Activated CD4-positive, alpha-beta T cell treated with anti-CD3 and anti-CD28 coated beads for 48 hours (primary cell): ENCODE measurements at places on chromosomes 4 and X.

- no peak for DNase-seq
Observed at GRCh38 chr4:98421111-98421510, 159.9 kb downstream of the RAP1GDS1 start.

DNA sequence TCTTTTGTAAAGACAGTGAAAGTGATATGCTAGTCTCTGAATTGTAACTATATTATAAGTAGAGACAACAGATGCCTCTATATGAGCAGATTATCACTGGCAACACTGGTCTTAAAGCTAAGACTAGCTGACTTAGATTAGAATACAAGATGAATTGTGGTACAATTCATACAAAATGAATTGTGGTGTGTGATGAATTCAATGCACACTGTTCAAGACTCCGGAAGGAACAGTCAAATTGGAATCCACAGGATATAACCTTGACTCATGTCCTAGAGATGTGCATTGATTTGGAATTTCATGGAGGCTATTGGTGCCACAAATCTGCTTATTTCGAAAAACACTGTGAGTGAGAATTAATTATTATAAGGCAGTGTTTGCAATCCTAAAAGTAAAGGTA is 701.8 kb downstream of the PCDH7 start:
- DNase-seq, result no peak

- no peak for DNase-seq
Observed at GRCh38 chrX:81377329-81377728, 175.4 kb downstream of the SH3BGRL start.

- DNase-seq, result no peak
Observed at GRCh38 chr4:138658518-138658917, 357.1 kb upstream of the NOCT start.

DNA sequence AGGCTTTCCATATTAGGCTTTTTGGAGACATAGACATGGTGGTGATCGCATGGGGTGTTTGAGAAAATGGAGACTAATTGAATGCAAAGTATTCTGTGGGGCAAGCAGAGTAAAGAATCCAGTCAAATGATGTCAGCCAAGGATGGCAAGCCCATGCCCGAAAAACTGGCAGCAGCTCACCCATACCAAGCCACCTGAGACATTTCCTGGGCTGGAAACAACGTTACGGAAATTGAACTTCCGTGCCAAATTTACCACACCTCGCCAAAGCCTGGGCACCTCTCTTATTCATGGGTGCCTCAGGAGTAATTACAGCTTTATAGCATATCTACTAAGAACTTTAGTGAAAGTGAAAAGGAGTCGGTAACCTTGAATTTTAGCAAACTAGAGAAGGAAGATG is 166.4 kb downstream of the CBR4 start:
- DNase-seq, result no peak

DNA sequence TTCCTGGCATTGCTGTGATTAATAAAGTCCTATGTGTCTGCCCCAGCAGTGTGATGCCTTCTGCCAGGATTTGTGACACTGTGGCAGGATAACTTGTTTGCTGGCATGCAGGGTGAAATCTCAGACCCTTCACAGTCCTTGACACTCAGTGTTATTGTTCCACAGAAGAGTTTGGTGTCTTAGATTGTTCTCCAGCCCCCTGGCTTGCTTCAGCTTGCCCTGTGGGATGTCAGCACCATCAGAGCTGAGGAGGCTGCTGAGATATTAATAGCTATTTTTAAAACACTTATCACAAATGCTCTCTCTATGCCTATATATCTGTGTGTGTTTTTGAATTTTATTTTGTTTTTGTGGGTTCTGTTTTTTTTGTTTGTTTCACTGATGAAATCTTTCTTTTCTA is 136.9 kb downstream of the TSPAN5 start:
- DNase-seq, result no peak

DNA sequence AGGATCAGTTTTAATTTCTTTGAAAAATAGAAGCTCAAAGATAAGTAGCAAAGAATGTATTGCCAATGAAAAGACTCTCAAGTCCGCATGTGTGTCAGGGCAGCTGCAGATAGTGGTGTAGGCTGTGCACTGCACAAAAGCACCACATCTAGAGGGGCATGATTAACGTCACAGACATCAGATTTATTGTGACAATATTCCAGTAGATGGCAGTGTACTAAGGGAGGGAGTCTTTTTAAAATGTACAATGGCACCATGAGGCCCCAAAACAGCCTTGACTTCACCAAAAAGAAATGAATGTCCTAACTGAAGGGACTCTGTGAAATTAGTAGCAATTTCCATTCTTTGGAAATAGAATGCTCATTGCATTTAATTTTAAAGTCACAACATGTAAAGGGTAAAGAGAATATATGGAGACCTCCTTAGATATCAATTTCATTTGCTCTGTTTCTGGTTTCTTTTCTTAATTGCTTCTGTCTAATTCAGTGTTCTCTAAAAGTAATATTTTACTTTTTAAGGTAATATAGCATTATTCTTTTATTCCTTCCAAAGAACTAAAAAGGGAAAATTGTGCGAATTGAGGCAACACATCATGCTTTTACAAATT is 98.4 kb downstream of the ZNF827 start:
- peak; percentile 30 for DNase-seq

- no peak for DNase-seq
Observed at GRCh38 chr4:165715989-165716388, 157.0 kb upstream of the TLL1 start.

DNA sequence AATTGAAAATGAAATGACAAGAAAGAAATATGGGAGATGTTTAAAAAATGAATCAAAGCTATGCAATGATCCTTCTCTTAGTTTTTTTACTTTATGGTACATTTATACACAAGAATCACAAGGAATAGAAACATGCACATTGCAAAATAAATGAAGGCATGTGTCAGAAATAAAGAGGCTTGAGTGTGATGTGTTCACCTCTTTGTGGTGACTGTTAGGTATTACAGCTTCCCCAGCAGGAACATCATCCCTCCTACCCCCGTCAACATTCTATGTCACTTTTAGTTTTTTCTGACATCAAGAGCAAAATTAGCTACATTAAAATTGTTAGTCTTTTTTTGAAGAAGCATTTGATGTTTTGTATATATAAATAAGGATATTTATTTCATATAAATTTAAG is 214.8 kb downstream of the SLC4A4 start:
- no peak for DNase-seq

GRCh38 chr4:31595496-31595895 is 875.3 kb downstream of the PCDH7 start:
- DNase-seq, result no peak

DNA sequence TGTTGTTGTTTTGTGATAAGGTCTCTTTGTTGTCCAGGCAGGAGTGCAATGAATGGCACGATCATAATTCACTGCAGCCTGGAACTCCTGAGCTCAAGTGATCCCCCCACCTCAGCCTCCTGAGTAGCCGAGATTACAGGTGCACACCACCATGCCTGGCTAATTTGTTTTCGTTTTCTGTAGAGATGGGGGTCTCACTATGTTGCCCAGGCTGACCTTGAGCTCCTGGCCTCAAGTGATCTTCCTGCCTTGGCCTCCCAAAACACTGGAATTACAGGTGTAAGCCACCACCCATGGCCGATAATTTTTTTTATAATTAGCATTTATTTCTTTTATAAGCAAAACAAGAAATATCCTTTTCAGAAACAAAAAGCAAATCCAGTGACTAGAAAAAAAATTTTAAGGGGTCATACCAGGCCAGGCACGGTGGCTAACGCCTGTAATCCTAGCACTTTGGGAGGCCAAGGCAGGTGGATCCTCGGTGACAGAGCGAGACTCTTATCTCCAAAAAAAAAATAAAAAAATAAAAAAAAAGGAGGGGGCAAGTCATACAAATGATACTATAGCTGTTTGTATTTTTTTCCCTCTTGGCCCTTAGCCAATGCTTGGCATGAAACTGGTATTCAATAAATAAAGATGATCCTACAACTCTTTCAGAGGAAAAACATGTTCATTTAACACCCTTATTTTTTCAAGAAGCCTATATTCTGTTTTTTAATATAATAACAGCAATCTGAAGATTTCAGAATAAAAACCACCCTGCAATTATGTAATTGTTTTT is 3.4 kb downstream of the PLAC8 start:
- DNase-seq, result no peak

DNA sequence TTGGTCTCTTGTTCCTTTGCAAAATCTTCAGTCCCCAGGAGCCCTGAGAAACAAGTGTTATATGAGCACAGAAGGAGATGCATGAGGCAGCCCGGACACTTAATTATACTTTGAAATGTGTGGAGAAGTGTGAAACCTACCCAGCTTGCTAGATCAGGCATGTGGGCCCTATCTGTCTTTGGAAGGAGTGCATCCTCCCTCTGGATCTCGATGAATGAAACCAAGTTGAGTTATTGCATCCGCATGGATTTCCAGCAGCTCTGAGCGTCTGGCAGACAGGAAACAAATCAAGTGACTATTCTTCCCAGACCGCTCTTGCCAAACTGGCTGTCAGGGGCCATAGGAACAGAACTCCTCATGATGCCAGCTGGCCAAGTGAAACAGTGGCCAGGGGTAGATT is 19.6 kb upstream of the SOWAHD start:
- no peak for DNase-seq

GRCh38 chr4:3112609-3113469 is 38.4 kb downstream of the HTT start:
- no peak for DNase-seq

DNA sequence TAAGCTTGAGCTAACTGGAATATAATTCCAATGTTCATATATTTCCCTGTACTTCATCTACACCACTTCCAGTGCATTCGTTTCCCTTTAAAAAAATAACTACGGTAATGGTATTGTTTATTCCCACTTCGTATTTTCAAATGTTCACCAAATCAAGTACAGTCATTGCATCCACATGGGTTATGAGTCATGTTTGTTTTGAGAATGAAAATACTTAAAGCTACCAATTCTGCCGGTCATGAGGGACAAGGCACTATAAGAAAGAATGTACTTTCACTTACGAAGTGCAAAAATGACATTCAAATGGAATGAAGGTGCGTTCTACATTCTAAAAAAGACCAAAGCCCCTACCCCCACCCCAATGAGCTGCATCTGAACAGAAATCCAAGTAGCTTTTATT is 174.4 kb upstream of the FGF13 start:
- DNase-seq, result no peak

- DNase-seq, result no peak
Observed at GRCh38 chr4:159248384-159249178, 145.7 kb downstream of the RAPGEF2 start.

- DNase-seq, result no peak
Observed at GRCh38 chrX:118980761-118981160, 6.3 kb downstream of the LONRF3 start.

DNA sequence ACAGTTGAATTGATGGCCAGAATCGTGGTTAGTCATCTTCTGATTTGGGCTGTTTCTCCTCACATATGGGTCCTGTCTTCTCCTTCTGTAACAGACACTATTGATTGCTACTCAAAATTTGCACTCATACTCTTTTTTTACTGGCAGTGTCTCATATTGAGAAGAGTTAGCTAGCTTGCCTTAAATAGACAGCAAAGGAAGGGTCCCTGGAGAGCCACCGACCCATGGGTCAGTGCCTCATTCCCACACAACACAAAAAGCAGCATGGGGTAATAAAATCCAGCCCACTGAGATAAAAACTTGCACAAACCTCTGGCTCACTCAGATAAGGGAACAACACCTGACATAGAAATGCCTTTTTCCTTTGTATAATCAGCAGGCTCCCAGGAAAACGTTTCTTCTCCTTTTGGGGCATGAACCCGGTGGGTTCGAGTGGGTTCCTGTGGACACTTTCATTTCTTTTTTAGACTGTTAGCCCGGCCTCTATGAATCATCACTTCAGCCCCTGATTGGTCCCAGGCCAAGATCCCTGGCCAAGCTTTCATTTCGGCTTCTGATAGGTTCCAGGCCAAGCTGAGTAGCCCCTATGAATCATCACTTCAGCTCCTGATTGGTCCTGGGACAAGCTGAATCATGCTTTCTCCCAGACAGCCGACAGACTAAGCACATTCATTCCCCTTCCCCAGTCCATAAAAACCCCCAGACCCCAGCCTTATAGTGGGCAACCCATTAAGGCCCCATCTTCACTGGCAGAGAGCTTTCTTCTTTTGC is 408.1 kb downstream of the DCAF12L2 start:
- DNase-seq, result no peak

GRCh38 chr4:54709400-54709799 is 51.6 kb downstream of the KIT start:
- DNase-seq, result no peak

DNA sequence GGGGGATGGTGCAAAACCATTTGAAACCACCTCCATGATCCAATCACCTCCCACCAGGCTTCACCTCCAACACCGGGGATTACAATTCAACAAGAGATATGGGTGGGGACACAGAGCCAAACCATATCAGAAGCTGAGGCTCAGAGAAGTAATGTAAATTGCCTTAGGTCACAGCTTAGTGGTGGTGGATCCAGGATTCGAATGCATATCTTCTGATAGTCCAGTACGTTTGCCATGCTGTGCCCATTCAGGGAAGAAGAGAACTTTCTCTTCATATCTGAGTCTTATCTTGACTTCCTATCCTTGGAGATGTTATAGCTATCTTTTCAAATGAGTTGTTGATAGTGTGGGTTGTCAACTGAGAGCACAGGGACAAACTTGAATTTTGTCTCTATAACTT is 325.5 kb downstream of the ZIC3 start:
- DNase-seq, result no peak

- DNase-seq, result no peak
Observed at GRCh38 chr4:7422151-7422897, 12.4 kb downstream of the PSAPL1 start.

GRCh38 chrX:130094696-130095095 is 15.6 kb downstream of the ELF4 start:
- DNase-seq, result no peak

GRCh38 chr4:69194166-69194565 is 20.4 kb downstream of the UGT2B11 start:
- no peak for DNase-seq

GRCh38 chr4:155885666-155886065 is 17.8 kb upstream of the TDO2 start:
- no peak for DNase-seq

- no peak for DNase-seq
Observed at GRCh38 chrX:15464704-15465103, 28.4 kb downstream of the PIR start.

DNA sequence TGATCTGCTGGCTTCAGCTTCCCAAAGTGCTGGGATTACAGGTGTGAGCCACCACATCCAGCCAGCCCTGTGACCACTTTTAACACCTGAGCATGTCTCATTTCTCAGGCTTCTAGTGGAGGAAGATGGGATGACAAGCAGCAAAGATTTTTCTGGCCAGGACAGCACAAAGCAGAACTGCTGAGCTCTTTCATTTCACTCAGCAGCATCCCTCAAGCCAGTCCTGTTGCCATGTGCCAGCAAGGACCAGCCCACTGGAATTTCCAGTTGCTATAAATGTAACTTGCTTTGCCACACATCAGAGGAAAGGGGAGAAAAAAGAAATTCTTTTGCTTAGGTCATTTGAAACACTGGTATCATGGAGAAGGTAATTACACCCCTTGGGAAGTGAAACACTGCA is 75.9 kb downstream of the SLC9A7 start:
- no peak for DNase-seq

DNA sequence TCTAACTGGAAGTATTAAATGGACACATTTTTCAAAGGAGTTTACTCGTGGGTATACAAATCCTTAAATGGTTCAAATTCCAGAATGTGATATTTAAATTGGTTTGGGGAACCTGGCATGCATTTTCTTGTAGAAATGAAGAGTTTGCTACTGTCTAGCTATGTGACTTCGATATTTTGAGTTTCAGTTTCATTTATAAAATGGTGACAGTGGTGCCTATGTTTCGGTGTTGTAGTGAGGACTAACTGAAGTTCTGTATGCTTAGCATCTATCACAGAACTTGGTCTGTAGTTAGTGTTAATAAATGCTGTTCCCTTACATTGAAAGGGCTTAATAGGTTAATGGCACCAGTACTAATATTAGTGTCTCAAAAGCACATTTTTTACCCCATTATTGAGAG is 29.4 kb downstream of the TRPC5 start:
- no peak for DNase-seq
